Effector memory CD4-positive, alpha-beta T cell (primary cell): ENCODE measurements at places on chromosomes 5 and 9.

- no peak for DNase-seq
Measured at GRCh38 chr5:132438917-132439316, 51.7 kb downstream of the IRF1 start.

DNA sequence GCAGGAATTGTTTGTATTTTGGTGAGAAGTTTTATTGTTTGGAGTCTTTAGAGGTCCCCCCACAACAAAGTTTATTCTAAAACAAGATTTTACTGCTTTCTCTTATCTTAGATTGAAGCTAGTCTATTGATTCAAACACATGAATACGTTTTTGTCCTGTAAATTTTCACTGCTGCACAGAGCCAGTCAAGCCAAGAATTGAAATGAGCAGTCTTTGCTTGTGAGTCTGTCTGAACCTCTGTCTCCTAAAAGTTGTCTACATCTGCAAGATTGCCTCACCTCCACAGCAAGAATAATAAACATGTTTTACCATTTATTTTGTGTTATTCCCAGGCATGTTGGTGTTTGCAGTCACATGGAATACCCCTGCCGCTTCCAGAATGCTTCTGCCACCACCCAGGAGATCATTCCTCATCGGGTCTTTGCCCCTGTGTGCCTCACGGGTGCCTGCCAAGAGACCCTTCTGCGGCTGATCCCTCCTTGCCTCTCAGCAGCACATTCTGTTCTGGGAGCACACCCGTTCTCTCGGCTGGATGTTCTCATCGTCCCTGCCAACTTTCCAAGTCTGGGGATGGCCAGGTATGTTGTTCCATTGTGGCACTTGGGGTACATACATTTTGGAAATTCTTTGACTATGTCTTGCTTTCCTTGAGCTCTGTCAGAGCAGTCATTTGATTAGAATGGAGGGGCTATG is 74.1 kb downstream of the AOPEP start:
- no peak for DNase-seq

- no peak for DNase-seq
Measured at GRCh38 chr9:39587844-39588499, 232.5 kb downstream of the SPATA31A1 start.

DNA sequence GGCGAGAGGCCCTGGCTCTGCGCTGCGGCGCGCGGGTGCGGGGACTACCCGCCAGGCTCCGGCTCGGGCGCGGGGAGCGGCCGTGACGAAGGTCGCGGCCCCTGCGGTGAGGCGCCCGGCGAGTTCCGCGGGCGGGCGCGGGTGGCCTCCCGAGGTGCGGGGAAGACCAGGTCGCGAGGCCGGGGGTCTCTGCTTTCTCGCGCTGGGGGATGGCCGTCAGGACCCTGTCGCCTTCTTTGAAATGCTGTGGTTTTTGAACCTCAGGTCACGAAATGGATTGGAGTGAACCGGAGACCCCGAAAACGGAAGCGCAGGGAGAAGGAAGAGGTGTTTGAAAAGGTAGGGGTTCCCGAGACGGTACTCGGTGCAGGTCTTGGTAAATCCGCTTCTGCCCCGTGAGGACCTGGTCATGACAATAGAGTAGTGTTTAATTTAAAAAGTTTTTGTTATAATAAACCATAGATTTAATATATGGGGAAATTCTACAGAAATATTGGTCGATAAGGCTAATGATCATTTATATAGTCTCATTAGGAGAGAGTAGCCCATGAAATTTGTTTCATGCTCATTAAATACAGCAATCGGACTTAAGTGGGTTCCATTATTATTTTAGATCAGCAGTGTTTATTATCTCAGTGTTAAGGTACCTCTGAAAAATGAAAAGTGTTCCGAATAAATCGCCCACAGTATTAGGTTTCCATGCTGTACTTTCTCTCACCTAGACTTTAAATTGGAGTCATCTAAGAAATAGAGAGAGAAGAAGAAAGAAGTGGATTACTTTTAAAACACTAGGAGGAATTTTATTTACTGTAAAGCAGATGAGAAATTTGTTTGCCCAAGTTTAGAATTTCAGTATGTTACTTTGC is 279.0 kb downstream of the AOPEP start:
- no peak for DNase-seq

DNA sequence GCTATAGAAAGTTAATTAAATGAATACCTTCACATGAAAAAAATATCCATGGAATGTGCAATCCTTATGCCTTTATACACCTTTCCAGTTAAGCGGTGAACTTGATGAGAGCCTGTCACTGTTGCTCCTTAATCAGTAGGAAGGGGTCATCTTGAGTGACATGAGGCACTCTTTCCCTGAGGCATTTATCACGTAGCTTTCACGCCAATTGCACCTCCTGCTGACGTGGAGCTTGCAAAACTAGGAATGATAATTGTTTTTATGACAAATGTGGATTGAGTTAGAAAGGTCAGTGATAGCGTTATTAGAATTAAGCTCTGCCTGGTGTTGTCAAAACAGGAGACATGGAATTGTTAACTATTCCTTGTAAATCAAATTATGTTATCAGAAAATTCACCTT is 79.7 kb downstream of the SLF1 start:
- DNase-seq, result no peak

- DNase-seq, result no peak
Measured at GRCh38 chr5:119470105-119470763, 17.9 kb downstream of the HSD17B4 start.

- no peak for DNase-seq
Measured at GRCh38 chr5:134273642-134274395, 47.9 kb upstream of the PPP2CA start.

- DNase-seq, result no peak
Measured at GRCh38 chr5:84248013-84248412, 136.7 kb downstream of the EDIL3 start.

DNA sequence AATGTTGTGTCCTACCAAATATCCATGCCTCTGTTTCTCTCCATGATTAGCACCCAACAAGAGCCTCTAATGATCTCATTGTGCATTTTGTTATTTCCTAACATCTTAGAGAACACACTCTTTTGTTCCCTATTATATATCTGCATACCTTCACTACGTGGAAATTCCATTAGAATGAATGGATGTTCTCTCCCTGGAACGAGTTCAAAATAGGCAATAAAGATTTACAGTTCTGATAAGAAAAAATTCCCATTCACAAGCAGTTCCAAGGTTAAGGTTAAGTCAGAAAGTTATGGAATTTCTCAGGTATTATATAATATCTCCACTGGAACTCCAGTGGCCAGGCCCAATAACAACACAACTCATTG is 83.7 kb downstream of the TRPM6 start:
- no peak for DNase-seq

DNA sequence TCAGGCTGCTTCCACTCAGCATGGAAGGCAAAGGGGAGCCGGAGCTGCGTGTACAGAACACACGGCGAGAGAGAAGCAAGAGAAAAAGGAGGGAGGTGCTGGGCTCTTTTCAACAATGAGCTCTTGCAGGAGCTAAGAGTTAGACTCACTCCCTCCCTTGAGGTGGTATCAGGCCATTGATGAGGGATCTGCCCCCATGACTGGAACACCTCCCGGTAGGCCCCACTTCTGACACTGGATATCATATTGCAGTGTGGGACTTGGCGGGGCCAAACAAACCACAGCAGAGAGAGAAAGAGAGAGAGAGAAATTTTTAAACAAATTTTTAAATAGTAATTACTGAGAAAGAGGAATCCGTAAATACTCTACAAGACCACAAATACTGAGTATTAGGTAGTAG is 182.2 kb downstream of the TRIO start:
- no peak for DNase-seq

DNA sequence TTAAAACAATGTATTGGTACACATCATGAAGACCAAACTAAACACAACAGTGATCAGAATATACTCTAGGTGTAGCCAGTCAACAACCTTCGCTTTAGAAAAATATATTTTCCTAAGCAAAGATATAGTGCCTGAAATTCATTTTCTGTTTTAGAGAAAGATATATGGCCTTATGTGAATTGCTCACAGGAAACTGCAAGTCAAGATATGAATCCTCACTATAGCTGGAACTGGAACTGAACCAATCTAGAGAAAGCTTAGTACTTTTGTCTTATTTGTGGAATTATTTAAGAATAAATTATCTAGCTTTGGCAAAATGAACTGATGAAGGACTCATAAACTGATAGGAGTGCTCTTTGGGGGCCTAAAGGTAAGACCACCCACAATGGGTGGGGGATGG is 27.3 kb downstream of the GZMK start:
- no peak for DNase-seq
